ENCODE measurements at places on chromosomes 7 and 10.

- no peak for DNase-seq
These were observed 443.7 kb upstream of the SEMA3A start for GRCh38 chr7:84638339-84638697.

- DNase-seq: no peak
These were observed 75.9 kb downstream of the FAM204A start for GRCh38 chr10:118266098-118266748.

DNA sequence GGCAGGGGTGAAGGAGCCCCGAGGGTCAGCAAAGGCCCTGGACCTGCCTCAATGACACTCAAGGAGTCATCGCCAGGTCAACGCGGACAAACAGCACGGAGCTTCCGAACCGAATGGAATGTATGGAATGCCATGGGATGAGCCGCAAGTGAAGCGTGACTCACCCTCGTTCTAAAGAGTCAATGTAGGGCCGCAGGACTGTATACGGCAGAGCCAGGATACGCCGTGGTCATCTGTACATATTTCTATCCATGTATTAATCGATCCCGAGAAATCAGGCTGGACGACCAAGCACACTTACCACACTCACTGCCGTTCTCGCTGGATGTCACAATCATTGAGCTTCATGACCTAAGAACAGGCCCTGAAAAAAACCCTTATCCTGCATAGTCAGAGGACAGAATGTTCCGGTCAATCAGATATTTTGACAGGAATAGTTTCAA, 4.3 kb downstream of the SNX8 start:
- DNase-seq: peak; percentile 96

DNA sequence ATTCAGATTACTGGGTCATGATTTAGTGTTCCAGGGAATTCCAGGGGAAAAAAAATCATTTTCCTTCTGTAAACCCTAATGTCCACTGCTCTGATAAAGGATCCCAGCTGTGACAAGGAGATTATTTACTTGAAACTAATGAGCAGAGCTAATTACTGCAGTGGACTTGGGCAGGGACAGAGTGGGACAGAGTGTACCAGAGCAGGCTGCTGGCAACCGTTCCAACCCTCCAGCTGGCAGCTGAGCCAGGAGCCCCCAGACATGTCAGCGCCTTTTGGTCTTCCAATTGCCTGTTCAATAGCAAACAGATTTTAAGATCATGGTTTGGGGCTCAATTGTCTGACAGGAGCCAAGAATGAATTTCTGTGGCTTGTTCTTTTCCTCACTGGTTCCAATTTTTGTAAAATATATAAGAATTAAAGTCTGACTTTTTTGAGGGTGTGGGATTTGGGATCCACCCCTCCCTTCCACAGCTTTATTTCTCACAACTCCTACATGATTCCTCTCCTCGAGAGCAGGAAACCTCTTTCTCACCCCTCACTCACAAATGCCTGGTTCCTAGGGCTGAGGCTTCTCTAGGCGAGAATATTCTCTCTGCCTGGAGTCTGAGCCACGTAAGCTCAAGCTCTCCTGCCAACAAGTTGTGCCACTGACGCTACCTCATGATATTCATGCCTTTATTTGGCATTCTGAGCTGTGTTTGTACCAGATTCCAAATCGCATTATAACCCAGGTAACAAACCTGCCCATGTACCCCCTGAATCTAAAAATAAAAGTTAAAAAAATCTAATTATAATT, 20.6 kb upstream of the FAM180A start:
- DNase-seq: no peak

DNA sequence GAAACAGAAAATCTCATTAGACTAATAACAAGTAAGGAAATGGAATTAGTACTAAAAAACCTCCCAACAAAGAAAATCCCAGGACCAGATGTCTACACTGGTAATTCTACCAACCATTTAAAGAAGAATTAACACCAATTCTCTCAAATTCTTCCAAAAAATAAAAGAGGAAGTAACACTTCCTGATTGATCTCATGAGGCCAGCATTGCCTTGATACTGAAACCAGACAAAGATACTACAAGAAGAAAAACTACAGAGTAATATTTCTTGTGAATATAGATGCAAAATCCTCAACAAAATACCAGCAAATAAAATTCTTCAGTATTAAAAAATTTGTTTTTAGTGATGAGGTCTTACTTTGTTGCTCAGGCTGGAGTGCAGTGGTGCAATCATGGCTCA, 21.3 kb downstream of the GCK start:
- DNase-seq: no peak

GRCh38 chr7:106048706-106049020, 63.4 kb downstream of the SYPL1 start:
- DNase-seq: no peak

GRCh38 chr10:34186745-34187144, 628.4 kb downstream of the PARD3 start:
- peak; percentile 47 for DNase-seq

- DNase-seq: peak; percentile 22
These were observed 15.6 kb upstream of the PLEKHS1 start for GRCh38 chr10:113735913-113736312.

DNA sequence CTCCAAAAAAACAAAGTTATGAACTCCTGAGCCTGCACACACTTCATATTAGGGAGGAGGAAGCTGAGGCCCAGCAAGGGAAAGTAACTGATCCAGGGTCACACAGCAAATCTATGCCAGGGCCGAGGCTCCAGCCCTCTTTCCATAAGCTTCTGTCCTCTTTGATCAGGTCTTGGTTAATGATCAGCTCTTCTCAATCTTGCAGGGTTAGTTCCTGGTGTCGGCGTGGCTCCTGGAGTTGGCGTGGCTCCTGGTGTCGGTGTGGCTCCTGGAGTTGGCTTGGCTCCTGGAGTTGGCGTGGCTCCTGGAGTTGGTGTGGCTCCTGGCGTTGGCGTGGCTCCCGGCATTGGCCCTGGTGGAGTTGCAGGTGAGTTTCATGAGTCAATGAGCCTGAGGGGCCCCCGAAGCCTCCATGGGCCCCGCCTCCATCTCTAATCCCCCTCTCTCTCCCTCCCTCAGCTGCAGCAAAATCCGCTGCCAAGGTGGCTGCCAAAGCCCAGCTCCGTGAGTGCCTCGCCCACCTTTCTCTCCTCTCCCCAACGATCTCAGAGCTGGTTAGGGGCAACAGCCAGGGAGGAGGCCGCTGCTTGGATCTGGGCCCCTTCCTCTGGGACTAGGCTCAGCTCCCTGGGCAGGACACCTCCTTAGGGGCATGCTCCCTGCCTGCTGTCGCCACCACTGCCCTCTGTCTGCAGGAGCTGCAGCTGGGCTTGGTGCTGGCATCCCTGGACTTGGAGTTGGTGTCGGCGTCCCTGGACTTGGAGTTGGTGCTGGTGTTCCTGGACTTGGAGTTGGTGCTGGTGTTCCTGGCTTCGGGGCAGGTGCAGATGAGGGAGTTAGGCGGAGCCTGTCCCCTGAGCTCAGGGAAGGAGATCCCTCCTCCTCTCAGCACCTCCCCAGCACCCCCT, 23.7 kb upstream of the LIMK1 start:
- no peak for DNase-seq

- DNase-seq: no peak
These were observed 12.4 kb downstream of the NDST2 start for GRCh38 chr10:73798927-73799560.

- no peak for DNase-seq
These were observed 37.2 kb downstream of the ERLIN1 start for GRCh38 chr10:100148353-100149211.

DNA sequence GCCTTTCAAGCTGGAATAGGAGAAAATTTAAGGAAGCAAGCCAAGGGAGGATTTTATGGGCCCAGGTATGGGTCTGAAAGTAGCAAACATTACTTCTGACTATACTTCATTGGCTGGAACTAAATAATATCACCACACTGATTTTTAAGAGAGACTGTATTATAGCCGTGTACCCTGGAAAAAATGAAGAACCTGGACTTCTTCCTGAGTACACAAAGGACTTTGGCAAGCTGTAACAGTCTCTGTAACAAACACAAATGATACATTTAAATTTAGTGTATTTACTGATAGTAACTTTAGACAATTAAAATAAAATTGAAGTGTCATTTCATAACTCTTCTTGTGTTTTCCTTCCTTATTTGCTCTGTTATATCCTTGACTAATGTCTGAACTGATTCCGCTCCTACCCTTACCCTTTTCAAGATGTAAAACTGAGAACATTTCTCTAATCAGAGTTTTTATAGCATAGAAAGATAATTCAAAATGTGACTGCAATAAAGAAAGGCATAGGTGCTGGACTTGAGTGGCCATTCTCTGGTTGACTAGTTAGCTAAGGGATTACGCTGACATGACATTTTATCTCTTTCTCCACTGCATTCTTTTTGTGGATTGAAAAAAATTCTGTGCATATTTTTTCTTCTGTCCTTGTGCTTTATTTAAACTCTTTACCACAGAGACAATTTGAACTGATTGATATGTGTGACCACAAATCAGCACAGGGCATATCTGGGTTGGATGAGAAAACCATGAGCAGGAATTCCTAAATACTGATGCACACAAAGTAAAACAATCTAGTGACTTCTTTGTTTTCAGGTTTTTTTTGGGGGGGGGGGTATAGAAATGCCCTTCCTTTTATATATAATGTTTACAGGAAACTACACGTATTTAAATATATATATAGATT, 349.7 kb downstream of the MDFIC start:
- peak; percentile 59 for DNase-seq

GRCh38 chr10:95319239-95319638, 28.4 kb upstream of the PDLIM1 start:
- DNase-seq: peak; percentile 8

GRCh38 chr10:4509405-4509804, 316.6 kb upstream of the AKR1E2 start:
- no peak for DNase-seq

- no peak for DNase-seq
These were observed 235.2 kb downstream of the DPP6 start for GRCh38 chr7:154287356-154287755.

DNA sequence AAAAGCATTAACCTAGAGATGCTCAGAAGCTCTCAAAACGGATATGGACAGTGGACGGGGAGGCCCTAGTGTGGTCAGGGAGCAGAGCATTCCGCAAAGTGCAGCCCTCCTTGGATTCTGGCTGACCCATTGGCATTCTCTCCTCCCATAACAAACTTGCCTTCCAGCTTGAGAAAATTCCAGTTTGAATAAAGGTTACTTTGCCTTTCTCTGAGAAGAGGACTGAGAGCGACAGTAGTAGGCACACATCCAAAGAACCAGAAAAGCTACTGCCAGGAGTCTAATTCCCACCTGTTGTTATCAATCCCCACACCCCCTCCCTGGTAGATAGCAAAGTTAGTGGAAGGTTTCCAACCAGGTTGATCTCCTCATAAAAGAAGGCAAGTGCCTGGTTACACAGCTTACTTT, 84.7 kb upstream of the TRIL start:
- no peak for DNase-seq

GRCh38 chr7:43553999-43554398, 28.9 kb upstream of the STK17A start:
- peak; percentile 31 for DNase-seq

- DNase-seq: no peak
These were observed 338 bp downstream of the ATP6V0E2 start for GRCh38 chr7:149873970-149874643.

- no peak for DNase-seq
These were observed 29.8 kb downstream of the TES start for GRCh38 chr7:116240024-116240668.

GRCh38 chr7:98646465-98646864, 29.4 kb downstream of the NPTX2 start:
- DNase-seq: no peak

- no peak for DNase-seq
These were observed 37.2 kb downstream of the RAPGEF5 start for GRCh38 chr7:22319424-22320403.

- peak; percentile 69 for DNase-seq
These were observed 10.9 kb downstream of the MARVELD1 start for GRCh38 chr10:97724341-97724941.

- peak; percentile 63 for DNase-seq
These were observed 91.0 kb downstream of the CUBN start for GRCh38 chr10:17038627-17039026.

DNA sequence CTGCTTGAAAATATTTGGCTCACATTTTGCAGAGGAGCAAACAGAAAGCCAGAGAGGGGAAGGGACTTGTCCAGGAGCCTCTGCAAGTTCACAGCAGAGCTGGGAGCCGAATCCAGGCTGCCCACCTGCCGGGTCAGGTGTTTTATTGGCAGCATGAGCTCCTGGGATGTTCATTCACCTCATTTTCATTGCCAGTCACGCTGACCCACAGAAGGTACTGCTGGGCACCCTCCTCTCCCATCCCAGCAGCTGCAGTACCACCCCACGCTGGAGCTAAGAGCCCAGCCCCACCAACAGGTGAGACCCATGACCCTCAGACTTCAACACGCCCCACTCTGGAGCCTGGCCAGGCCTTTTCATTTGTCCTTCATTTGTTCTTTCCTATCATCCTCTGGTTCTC, 102.7 kb downstream of the GRID1 start:
- DNase-seq: no peak

GRCh38 chr10:60346661-60347060, 43.0 kb downstream of the ANK3 start:
- DNase-seq: no peak

DNA sequence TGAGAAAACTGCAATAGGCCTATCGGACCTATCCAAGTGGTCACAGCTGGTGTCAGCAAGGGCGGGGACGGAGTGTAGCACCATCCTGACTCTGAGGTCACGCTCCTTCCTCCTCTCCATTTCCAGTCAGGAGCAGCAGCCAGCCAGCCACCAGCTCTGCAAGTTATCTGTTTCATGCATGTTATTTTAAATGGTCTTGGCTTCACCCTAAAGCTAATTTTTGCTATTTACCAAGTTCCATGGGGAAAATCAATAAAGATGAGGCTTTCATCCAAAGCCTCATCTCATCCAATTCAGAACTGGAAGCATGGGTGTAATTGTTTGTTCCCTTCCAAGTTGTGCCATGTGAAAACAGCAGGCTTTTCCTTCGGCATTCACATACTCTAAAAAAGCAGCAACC, 49.3 kb downstream of the ICA1 start:
- DNase-seq: no peak

DNA sequence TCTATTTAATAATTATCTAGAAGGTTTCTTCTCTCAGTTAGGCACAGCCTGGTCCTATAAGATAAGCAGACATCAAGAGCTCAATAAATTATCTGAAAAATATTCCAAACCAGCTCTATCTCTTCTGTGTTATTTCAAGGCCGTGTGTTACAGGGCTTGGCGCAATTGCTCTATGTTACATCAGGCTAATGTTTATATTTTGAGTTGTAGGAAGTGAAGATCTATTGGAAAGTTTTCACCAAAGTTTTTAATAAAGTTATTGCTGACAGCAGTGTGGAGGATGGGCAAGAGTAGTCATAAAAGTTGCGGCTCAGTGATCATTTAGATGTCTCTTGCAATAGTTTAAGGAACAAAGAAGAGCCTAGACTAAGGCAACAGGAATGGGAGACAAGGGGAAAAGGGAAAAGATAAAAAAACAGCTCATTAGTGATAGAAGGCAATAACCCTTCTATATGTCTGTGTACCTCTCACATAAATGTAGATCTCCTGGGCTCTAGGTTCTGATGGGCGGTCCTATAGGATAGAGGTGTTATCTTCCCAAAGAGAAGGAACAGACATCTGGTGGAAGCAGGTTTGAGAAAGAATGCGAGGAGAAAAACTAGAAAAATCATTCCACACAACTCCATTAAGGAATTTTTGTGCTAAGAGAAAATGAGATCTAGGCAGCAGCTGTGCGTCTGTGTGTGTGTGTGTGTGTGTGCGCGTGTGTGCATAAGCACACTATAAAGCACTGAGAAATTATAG, 5.9 kb upstream of the ANKRD7 start:
- DNase-seq: no peak
